ENCODE measurements at places on chromosomes 4 and X.

GRCh38 chr4:161767116-161767515 is 396.7 kb downstream of the FSTL5 start:
- peak; percentile 76 for DNase-seq

DNA sequence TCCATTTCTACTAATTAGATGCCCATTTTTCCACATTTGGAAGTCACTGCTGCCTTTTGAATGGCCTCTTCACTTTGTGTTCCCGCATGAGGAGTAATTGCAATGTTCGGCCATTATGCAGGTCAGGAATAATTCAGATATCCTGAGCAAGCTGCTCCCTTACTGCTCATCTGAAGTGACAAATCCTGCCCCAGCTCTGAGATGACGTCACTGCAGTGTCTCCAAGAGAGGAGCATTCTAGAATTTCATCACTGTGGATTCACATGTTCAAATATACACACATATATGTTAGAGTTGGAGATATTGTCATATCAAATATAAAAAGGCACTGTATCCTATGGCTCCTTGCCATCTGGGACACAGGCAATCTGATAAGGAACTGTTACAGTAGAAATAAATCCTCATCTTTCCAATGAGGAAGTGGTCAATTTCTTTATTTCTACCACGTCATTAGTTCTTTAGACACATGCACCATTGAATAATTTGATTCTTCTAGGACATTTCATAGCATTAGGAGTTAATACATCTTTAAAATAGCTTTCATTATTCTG is 706.9 kb upstream of the TENM3 start:
- DNase-seq = no peak

DNA sequence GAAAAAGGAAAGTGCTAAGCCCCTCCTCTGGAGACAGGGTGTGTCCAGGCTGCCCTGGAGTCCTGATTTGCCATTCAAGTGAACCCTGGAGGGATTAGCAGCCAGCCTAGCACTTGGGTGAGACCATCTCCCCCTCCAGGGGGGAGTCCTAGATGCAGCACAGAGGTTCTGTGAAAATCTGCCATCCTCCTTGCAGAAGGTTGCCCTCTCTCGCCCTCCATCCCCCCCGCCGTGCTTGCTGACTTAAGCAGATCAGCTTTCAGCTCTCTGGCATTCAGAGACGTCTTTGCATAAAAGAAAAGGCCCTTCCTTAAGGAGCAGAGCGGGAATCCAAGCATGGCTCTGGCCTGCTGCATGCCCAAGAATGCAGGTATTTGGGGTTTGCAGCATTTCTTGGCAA is 102.1 kb upstream of the SCML1 start:
- DNase-seq = peak; percentile 9

- no peak for DNase-seq
Observed at GRCh38 chr4:25878676-25879075, 15.9 kb upstream of the SEL1L3 start.

DNA sequence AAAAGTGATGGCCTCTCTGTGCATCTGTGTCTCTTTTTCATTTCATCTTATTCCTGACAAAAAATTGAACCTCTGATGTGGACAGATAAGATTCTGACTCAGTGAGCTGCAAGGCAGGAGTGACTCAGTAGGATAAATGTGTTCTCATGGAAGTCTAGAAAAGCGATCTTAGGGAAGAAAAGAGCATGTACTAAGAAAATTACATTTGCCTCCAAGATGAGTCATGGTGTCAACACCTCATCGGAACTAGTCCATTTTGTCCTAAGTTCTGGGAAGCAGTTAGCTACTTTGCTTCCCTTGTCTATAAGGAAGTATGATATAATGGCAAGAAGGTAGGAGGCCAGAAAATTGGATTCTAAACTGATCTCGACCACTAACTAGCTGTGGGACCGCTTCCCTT is 83.5 kb upstream of the AFF2 start:
- DNase-seq = no peak

GRCh38 chr4:88697141-88697540 is 488 bp downstream of the NAP1L5 start:
- DNase-seq = no peak

- no peak for DNase-seq
Observed at GRCh38 chr4:163748449-163748848, 254.0 kb downstream of the TMA16 start.

DNA sequence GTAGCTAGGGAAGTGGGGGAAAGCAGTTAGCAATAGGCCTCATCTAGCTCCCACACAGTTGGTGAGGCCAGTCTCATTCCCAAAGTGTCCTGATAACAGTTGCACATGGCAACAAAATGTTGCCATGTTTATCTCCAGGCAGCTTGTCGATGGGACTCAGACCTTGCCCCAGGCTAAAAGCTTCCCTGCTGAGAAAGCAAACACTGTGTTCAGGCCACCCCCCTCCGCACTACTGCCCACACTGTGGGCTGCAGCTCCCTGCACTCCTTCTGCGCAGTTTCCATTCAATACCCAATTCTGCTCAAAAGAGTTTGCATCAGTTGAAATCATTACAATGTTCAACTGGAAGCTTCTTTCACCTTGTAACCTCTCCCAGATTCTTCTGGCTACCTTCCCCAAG is 287.8 kb upstream of the GK2 start:
- DNase-seq = no peak

GRCh38 chr4:99754756-99755155 is 61.9 kb upstream of the DAPP1 start:
- no peak for DNase-seq

DNA sequence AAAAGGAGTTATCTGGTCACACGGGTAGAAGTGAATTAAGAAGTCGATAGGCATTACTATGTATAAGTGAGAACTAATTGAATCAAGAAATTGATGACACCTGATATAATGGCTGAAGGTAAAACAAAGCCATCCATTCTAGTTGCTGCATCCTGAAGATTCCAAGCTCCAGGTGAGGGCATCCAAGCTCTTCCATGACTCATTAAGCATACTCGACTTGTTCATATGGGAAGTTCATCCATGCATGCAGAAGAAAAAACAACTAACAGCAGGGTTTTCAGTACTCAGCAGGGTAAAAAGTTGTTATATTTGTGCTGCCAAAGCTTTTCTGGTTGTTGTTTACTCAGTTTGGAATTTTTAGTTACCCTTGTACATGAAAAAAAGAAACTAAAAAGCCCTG is 508.0 kb upstream of the CXorf51A start:
- DNase-seq = no peak

DNA sequence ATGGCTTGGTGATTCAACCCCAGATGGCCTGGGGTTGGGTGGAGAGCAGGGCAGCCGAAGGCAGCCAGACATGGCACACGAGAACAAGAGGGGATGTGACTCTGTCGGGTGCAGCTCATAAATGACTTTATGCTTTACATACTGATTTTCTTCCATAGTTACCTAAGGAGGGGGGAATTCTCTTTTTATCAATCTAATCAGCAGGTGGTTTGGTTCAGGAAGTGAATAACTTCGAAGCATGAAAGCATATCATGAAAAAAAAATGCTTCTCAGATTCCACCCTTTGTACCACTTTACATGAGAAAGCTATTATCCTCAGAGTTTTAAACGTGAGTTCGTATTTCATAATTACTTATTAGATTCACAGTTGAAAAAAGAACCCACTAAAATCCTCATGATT is 908.9 kb upstream of the LCORL start:
- DNase-seq = no peak

GRCh38 chr4:82555276-82555675 is 6.5 kb downstream of the TMEM150C start:
- DNase-seq = no peak

DNA sequence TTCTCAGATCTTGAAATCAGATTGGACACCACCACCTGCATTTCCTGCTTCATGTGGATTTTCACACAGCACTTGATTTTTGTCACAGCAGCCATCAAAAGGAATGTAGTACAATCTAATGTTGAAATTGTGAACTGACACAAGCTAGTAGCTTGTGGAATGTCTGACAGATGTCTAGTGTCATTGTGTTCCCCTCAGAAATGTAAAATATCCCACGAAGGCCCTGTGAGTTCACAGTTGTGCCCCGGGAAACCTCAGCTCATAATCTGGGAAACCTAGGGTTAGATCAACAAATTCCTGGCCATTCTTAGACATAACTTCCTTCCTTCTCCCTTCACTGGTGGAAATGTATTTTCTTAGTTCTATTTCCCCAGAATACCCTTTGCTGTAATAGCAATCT is 205.7 kb downstream of the AR start:
- DNase-seq = no peak

- DNase-seq = no peak
Observed at GRCh38 chr4:40200875-40201801, 4.3 kb downstream of the RHOH start.

DNA sequence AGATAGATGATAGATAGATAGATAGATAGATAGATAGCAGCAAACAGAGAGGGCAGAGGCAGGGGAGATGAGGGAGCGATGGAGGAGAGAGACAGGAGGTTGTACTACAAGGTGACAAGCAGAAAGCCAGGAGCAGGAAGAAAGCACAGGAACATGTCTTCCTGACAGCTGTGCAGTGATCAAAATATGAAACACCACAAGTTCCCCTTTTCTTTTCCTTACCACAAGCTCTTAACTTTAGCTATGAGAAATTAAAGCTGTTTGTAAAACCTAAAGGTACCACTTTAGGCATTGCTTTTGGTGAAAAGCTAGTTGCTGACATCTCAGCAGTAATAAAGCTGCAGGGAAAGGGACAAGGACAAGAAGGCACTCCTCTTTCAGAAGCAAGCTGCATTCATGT is 9.1 kb upstream of the MAGED4B start:
- DNase-seq = no peak
